ENCODE measurements at places on chromosomes 13 and 19.

DNA sequence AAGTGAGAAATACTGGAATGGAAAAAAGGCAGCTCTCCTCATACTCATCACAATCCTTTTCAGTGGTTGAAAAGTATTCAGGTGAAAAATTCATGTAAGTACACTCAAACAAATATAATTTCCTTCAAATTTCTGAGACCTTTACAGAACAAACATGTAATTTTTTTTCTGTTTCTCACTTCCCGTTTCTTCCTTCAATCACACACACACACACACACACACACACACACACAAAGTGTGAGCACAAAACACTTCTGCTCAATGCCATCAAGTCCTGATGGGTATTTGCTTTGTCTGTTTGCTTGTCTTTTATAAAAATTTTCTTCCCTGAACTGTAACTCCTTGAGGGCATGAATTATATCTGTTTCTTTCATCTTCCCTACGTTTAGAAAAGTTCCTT lies 110.6 kb downstream of the LIG4 start:
- DNase-seq: no peak

- DNase-seq: no peak
Observed at GRCh38 chr19:41745756-41746155, 9.6 kb upstream of the CEACAM6 start.

GRCh38 chr13:52010890-52011631 lies at the start of gene ATP7B:
TSS of gene ATP7B (minus strand) at chr13:52011450. CDS start at chr13:52011337, 113 bp downstream.
- peak; percentile 1 for DNase-seq

DNA sequence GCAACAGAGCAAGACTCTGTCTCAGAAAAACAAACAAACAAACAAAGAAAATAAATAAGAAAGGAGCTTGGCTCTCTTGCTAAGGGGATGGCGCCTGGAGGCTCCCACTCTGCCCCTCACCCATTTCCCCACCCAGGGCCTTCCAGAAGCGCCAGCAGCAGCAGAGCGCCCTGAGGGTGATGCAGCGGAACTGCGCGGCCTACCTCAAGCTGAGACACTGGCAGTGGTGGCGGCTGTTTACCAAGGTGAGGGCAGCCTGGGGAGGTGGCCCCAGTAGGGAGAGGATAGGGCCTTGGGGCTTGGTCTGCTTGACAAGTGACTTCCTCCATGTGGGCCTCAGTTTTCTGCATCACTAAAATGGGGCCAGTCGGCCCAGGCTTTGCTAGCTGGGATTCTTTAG lies 59.8 kb downstream of the MYH14 start:
- no peak for DNase-seq

DNA sequence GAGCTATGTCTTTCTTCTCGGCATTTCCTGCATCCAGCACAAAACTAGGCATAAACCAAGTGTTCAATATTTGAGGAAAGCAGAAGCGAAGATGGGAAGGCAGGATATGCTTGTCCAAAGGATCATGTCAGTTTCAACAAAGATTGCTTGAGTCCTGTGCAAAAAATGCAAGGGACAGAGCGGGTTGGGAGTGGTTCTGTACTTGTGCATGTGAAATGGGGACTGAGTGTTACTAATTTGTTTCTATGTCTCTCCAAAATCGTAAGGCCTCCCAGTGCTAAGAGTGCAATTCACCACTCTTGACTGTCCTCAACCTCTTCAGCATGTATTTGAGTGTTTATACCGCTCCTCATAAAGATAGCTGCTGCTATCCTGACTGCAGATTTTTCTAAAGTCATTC lies 166.2 kb downstream of the DLEU7 start:
- no peak for DNase-seq

GRCh38 chr13:65868099-65868498 lies 1362.0 kb downstream of the PCDH9 start:
- no peak for DNase-seq

GRCh38 chr19:38644719-38645118 lies 2.7 kb upstream of the ACTN4 start:
- DNase-seq: no peak
